NCI-H1417 (cell line): ENCODE measurements at places on chromosomes 7 and 10.

GRCh38 chr7:148835854-148836253, 48.2 kb downstream of the EZH2 start:
- no peak for DNase-seq

- no peak for DNase-seq
These were observed 124.8 kb downstream of the CNNM2 start for GRCh38 chr10:103042908-103043307.

GRCh38 chr7:123190109-123190831, 9.5 kb downstream of the SLC13A1 start:
- DNase-seq: no peak

DNA sequence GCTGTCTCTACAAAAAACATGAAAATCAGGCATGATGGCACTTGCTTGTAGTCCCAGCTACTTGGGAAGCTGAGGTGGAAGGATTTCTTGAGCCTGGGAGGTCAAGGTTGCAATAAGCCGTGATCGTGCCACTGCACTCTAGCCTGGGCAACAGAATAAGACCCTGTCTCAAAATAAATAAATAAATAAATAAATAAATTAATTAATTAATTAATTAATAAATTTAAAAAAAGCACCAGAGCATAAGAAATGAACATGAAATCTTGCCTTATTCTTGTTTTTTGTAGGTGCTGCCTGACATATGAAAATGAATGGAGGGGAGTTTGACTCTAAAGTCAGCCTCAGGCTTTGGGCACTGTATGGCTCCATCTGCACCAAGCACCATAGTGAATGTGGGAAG, 69.9 kb downstream of the GATA3 start:
- DNase-seq: no peak

- no peak for DNase-seq
These were observed 772 bp upstream of the ZSCAN25 start for GRCh38 chr7:99615989-99616358.

DNA sequence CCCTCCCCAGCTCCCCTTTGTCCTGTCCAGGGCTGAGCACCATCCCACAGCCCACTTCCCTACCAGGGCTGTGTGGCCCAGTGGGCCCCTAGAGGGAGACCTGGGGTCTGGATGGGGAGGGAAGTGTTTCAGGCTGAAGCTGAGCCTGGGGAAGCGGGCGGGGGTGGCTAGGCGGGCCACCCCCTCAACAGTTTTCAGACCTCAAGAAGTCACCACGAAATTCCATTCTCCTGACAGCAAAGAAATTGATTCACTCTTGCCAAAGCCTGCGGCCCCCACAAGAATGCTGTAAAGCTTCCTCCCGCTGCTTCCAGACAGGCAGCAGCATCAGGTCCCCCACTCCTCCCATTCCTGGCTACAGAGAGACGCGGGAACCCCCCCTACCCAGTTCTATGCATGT, 2.5 kb upstream of the LFNG start:
- DNase-seq: no peak
